ENCODE measurements at places on chromosomes 12 and 14.
A peak's percentile ranks its signal among the peaks of the same experiment; 100 is the strongest.

DNA sequence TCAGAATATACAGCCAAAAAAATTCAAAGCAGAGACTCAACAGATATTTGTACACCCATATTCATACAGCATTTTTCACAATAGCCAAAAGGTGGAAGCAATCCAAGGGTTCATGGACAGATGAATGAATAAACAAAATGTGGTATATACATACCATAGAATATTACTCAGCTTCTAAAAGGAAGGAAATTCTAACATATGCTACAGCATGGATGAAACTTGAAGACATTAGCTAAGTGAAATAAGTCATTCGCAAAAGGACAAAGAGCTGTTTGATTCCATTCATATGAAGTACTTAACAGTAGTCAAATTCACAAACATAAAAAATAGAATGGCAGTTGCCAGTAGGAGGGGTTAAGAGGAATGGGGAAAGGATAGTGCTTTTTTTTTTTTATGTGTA lies 91.8 kb upstream of the ARID2 start:
- no peak for DNase-seq

DNA sequence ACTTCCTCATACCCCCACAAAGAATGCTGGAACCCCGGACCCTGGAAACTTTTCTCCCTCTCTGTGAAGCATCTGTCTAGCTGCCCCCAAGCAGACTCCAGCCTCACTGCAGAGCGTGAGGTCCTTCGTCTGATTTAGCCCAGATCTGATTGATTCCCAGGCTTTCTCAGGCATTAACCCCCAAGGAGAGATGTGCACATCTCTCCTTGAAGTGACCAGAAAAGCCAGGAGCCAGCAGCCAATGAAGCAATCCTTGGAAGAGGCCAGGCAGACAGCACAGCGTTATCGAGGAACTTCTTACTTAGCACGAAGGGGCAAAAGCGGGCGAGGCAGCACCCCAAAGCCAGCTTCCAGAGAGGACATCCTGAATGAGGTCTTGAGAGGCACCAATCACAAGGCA lies 100.7 kb downstream of the ZFP36L1 start:
- no peak for DNase-seq

- DNase-seq = peak; percentile 22
Observed at GRCh38 chr12:114476159-114476558, 70.2 kb upstream of the TBX5 start.

- DNase-seq = peak; percentile 21
Observed at GRCh38 chr12:56601503-56601902, 28.6 kb downstream of the BAZ2A start.

DNA sequence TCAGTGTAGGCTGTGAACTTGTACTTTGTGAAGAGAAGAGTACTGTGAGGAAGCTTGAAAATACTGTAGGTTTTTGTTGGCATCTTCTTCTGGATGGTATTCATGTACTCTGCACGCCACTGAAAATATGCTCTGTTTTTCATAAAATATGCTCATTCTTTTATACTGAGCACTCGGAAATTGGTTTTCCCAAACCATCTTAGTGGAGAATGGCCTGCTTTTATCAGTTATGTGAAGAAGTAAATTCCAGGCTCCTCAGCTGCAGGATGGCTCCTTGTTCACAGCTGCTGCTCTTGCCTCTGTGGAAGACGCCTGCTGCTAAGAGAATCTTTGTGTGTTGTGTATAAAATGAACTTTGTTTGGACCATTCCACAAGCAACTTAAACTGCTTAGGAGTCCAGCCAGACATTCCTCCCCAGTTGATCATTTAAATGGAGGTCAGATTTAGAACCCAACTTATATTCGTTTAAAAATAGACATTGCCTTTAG lies 443.5 kb upstream of the RGS6 start:
- DNase-seq = no peak

DNA sequence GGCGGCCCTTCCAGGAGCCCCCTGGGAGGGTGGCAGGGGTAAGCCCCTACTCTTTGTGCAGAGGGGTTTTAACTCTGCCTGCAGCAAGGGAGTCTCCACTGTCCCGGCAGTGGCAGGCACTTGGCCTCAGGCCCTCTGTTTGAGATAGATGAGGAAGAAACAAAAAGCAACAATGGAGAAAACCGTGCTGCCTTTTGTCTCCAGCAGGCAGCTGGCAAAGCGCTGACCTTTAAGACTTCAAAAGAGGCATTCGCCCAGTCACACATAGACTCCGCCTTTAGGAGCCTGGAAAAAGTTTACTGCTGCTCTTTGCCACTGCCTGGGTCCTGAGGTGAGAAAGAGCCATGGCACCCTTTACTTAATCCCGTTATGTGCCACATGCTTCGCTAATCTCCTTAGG lies 158.2 kb upstream of the NTF3 start:
- DNase-seq = no peak

DNA sequence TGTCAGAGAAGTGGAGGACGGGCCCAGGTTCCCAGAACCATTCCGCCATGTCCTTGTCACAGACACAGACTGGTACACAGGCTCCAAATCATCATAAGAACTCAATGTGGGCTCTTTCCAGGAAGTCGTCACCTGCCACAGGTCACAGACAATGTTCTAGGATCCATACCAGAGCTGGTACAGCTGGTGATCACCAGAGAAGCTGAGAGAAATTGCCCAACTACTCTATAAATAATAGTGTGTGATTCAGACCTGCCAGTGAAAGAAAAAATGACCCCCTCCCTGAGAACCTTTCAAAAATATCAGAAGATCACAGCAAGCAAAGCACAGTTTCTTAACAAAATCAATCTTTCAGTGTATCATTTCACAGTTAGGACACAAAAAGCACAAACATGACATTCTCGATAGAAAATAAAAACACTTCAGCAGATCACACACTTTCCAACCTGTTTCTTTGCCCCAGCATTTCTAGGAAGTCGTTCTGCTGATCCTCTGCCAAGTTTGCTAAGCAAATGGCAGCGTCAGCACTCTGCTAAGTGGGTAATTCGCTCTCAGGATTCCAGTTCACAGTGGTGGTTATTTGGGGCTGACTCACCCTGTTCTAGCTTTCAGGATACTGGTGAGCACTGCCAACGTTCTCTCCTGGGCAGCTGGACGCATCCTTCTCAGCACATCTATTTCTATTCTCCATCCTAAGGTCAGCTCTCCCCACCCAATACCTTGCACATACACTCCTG lies 223.3 kb upstream of the SFSWAP start:
- DNase-seq = no peak

- no peak for DNase-seq
Observed at GRCh38 chr14:57981817-57982560, 116.1 kb upstream of the SLC35F4 start.
